ENCODE measurements at places on chromosomes 2 and 18.

DNA sequence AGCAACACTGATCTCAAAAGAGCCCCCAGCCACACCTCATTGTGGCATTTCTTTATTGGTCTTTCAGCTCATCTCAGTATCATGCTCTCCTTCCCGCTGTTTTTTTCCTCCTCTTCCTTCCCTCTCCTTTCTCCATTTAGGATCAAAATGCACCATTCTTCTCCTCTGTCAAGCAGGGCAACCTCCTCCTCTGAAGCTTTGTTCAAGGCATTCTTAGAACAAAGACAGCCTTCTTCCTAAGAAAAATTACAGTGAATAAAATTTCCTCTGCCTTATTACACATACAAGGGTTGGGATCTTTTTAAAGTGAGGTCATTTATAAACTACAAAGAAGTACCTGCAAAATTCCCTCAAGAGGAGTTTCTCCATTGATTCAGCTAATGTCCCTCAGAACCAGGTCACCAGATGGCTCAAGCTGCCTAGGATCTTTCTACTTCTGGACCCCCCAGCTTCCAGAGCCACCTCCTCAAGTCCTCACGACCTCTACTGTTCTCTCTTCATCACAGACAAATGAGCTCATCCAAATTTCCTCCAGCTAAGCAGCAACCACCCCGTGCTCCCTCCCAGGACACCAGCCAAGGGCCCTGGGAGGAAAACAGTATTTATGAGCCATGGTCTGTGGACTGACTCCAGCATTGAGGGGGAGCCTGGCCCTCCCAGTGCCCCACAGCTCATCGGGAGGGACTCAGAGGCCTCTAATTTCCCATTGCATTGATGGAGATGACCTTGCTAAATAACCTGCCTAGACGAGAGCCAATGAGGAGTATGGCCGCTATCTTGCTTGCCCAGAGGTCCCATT lies 18.0 kb downstream of the SFXN5 start:
- no peaks in the 10 kb centered on the region for H3K27me3 ChIP-seq
- H3K27ac ChIP-seq, result no peak overlapping the region
- H3K4me3 ChIP-seq, result no peak overlapping the region
- H3K4me1 ChIP-seq, result no peaks in the 10 kb centered on the region

GRCh38 chr2:120735746-120736170 lies at the start of gene GLI2:
Gene GLI2 (plus strand): TSS chr2:120735868. CDS start chr2:120797321, 61,453 bp downstream.
- H3K27me3 ChIP-seq, result peaks cover 46% of the 10 kb centered on the region
- peak; percentile 86 for DNase-seq

DNA sequence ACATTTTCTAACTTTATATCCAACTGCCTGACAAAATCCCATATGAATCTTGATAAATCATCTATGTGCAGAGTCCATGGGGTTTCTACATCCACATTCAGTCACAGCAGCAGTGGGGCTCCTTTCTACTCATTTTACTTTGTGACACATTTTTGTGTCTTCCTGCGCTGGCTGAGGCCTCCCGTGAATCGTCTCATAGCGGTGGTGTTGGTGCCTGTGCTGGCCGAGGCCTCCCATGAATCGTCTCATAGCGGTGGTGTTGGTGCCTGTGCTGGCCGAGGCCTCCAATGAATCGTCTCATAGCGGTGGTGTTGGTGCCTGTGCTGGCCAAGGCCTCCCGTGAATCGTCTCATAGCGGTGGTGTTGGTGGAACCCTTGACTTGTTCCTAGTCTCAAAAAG lies 17.0 kb downstream of the SNED1 start:
- peaks cover 7% of the 10 kb centered on the region for H3K4me1 ChIP-seq
- H3K4me3 ChIP-seq, result no peak overlapping the region
- H3K36me3 ChIP-seq, result peaks cover 7% of the 10 kb centered on the region
- no peak overlapping the region for H3K27ac ChIP-seq
- peaks cover 12% of the 10 kb centered on the region for H3K27me3 ChIP-seq
- DNase-seq, result no peak

DNA sequence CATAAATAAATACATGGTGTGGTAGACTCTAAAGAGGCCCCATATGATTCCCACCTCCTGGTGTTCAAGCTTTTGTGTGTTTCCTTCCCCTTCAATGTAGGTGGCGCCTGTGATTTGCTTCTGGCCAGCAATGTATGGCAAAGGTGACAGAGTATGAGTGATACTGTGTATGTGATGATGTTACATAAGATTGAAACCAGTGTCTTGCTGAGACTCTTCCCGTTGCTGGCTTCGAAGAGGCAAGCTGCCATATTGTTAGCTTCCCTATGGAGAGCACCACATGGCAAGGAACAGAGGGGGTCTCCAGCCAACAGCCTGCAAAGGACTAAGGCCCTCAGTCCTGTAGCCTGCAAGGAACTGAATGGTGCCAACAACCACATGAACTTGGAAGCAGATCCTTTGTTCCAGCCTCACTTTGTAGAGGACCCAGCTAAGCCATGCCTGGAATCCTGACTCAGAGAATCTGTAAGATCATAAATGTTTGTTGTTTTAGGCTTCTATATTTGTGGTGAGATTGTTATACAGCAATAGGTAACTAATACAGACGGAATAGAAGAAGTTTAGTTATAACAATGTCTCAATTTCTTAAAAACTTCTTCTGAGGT lies 1.7 kb upstream of the SMAD4 start:
- H3K36me3 ChIP-seq, result no peaks in the 10 kb centered on the region
- no peak for DNase-seq
- no peaks in the 10 kb centered on the region for H3K27me3 ChIP-seq
- peaks cover 41% of the 10 kb centered on the region for H3K4me1 ChIP-seq
- no peak overlapping the region for H3K27ac ChIP-seq

GRCh38 chr18:3233433-3234168 lies 13.8 kb upstream of the MYOM1 start:
- no peaks in the 10 kb centered on the region for H3K36me3 ChIP-seq
- no peak overlapping the region for H3K4me3 ChIP-seq
- no peak for DNase-seq
- H3K27me3 ChIP-seq, result no peaks in the 10 kb centered on the region
- H3K4me1 ChIP-seq, result peaks cover 9% of the 10 kb centered on the region

- no peak overlapping the region for H3K4me3 ChIP-seq
- H3K36me3 ChIP-seq, result no peaks in the 10 kb centered on the region
- no peak overlapping the region for H3K27ac ChIP-seq
- DNase-seq, result no peak
Observed at GRCh38 chr18:23743733-23744333, 54.6 kb downstream of the LAMA3 start.

GRCh38 chr2:73952499-73953446 lies 26.1 kb downstream of the DGUOK start:
- H3K4me1 ChIP-seq, result no peaks in the 10 kb centered on the region
- DNase-seq, result no peak
- no peaks in the 10 kb centered on the region for H3K27me3 ChIP-seq
- peaks cover 92% of the 10 kb centered on the region for H3K36me3 ChIP-seq

GRCh38 chr2:11680901-11681721 lies 11.1 kb upstream of the NTSR2 start:
- DNase-seq, result no peak
- H3K27me3 ChIP-seq, result peaks cover 47% of the 10 kb centered on the region
- no peak overlapping the region for H3K4me3 ChIP-seq
- H3K27ac ChIP-seq, result no peak overlapping the region
- H3K4me1 ChIP-seq, result no peaks in the 10 kb centered on the region

DNA sequence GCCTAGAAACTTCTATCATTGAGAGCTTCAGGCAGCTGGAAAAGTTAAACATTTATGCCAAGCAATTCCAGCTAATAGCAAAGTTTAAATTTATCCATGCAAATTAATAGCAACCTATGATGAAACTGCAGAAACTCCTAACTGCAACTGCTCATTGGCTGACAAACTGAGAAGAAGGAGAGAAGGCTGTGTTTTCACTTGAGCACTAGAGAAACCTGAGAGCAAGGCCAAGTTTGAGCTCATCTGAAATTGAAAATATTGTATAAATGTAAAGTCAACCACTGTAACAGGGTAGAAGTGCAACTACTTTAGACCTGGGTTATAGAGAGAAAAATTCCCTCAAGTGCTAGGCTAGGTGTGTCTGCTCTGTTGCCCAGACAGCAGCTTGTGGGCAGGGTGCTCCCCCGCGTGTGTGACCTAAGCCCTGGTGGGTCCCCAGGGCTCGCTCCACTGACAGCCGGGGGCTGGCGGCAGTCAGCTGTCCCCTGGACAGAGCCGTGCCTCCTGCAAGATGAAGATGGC lies 50.2 kb downstream of the CABYR start:
- H3K36me3 ChIP-seq, result peaks cover 4% of the 10 kb centered on the region
- no peaks in the 10 kb centered on the region for H3K4me1 ChIP-seq
- no peaks in the 10 kb centered on the region for H3K27me3 ChIP-seq
- DNase-seq, result no peak

GRCh38 chr2:113985554-113986397 lies 95.9 kb downstream of the ACTR3 start:
- H3K27me3 ChIP-seq, result no peaks in the 10 kb centered on the region
- no peak for DNase-seq
- no peak overlapping the region for H3K27ac ChIP-seq
- no peaks in the 10 kb centered on the region for H3K36me3 ChIP-seq
- H3K4me1 ChIP-seq, result no peaks in the 10 kb centered on the region

- H3K27me3 ChIP-seq, result no peaks in the 10 kb centered on the region
- H3K4me3 ChIP-seq, result peak overlapping the region; percentile 89
- H3K4me1 ChIP-seq, result peaks cover 21% of the 10 kb centered on the region
- peaks cover 3% of the 10 kb centered on the region for H3K36me3 ChIP-seq
- peak; percentile 90 for DNase-seq
Observed at GRCh38 chr2:156333951-156334495, 1.5 kb upstream of the NR4A2 start.

DNA sequence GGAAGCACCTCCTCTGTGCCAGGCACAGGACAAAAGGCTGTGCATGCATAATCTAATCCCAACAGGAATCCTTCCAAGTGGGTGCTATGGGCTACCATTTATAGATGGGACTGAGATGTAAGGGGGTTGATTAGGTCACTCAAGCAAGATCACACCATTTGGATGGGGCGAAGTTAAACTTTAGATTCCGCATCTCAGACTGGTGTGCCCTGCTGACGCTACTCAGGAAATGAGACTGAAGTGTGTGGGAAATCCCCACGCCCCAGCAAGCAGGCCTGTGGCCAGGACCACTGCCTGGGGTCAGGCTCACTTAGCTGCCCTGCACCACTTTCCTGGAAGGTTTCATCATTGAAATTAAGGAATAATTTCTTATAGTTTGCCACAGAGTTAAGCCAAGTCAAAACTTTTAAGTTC lies 70.5 kb upstream of the PPP1CB start:
- H3K36me3 ChIP-seq, result no peaks in the 10 kb centered on the region
- no peaks in the 10 kb centered on the region for H3K27me3 ChIP-seq
- H3K4me3 ChIP-seq, result no peak overlapping the region

- no peak overlapping the region for H3K27ac ChIP-seq
- no peak overlapping the region for H3K4me3 ChIP-seq
- no peaks in the 10 kb centered on the region for H3K4me1 ChIP-seq
- H3K27me3 ChIP-seq, result no peaks in the 10 kb centered on the region
- no peak for DNase-seq
Observed at GRCh38 chr2:25806941-25807340, 71.3 kb downstream of the ASXL2 start.

- no peak overlapping the region for H3K4me3 ChIP-seq
- no peaks in the 10 kb centered on the region for H3K36me3 ChIP-seq
- no peaks in the 10 kb centered on the region for H3K27me3 ChIP-seq
- H3K4me1 ChIP-seq, result peaks cover 9% of the 10 kb centered on the region
- no peak for DNase-seq
Observed at GRCh38 chr18:68724021-68724420, 9.1 kb upstream of the TMX3 start.

GRCh38 chr2:213288913-213289700 lies 4.8 kb downstream of the SPAG16 start:
- H3K27ac ChIP-seq, result no peak overlapping the region
- no peaks in the 10 kb centered on the region for H3K27me3 ChIP-seq
- no peak for DNase-seq
- H3K4me1 ChIP-seq, result peaks cover 24% of the 10 kb centered on the region

- no peak overlapping the region for H3K4me3 ChIP-seq
- no peak for DNase-seq
- H3K4me1 ChIP-seq, result peaks cover 8% of the 10 kb centered on the region
- H3K27me3 ChIP-seq, result peaks cover 3% of the 10 kb centered on the region
- H3K36me3 ChIP-seq, result no peaks in the 10 kb centered on the region
Observed at GRCh38 chr2:121902171-121902591, 146.7 kb downstream of the TSN start.

DNA sequence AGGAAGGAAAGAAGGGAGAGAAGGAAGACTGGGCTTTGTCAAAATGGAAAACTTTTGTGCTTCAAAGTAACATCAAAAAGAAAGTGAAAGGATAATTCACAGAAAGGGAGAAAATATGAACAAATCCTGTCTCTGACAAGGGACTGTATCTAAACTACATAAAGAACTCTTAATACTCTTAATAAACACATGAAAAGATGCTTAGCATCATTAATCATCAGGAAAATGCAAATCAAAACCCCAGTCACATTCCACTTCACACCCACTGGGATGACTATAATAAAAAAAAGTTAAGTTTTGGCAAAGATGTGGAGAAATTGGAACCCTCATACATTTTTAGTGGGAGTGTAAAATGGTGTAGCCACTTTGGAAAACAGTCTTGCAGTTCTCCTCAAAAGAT lies 11.8 kb upstream of the ZFP36L2 start:
- no peak for DNase-seq
- no peaks in the 10 kb centered on the region for H3K36me3 ChIP-seq
- H3K4me1 ChIP-seq, result no peaks in the 10 kb centered on the region
- H3K27ac ChIP-seq, result no peak overlapping the region

DNA sequence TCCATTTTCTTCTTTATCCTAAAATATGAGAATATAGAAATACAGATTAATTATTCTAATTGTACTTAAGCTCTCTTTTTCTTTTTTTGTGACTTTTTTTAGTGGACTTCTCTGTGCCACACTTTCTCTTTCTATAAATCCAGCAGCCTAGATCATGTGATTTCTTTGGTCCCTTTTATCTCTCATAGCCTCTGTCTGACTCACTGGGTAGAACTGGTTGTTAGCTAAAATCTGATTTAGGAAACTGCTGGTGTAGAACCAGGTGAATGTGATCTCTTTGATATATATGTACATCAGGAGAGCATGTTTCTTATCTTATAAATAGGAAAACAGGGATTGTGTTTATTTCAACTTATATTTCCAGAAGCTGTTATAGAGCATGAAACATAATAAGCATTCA lies 54.9 kb downstream of the VRK2 start:
- DNase-seq, result no peak
- H3K27me3 ChIP-seq, result no peaks in the 10 kb centered on the region
- no peak overlapping the region for H3K27ac ChIP-seq
- H3K4me1 ChIP-seq, result no peaks in the 10 kb centered on the region
- H3K36me3 ChIP-seq, result no peaks in the 10 kb centered on the region
- H3K4me3 ChIP-seq, result no peak overlapping the region

GRCh38 chr2:98807221-98807620 lies 76.3 kb upstream of the MGAT4A start:
- no peak overlapping the region for H3K27ac ChIP-seq
- no peak for DNase-seq
- H3K4me1 ChIP-seq, result peaks cover 12% of the 10 kb centered on the region
- H3K36me3 ChIP-seq, result no peaks in the 10 kb centered on the region
- H3K4me3 ChIP-seq, result no peak overlapping the region

DNA sequence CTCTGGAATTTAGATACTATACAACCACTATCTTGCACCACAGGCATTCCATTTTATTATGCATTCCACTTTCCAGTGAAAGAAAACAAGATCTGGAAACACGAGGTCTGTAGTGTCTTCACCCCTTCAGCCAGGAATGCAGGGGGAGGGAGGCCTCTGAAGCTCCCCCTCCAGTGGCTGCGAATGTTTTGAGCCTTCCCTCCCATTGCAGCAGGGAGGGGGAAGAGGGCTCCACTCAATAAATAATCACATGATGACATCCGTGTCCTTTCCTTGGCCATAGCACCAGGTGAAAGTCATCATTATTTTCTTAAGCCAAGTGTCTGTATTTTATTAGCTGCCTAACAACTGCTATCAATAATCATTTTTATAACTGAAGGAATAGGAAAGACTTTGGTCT lies 38.6 kb downstream of the ALPK2 start:
- no peak overlapping the region for H3K4me3 ChIP-seq
- peaks cover 5% of the 10 kb centered on the region for H3K4me1 ChIP-seq
- H3K27me3 ChIP-seq, result no peaks in the 10 kb centered on the region
- H3K27ac ChIP-seq, result no peak overlapping the region
- no peaks in the 10 kb centered on the region for H3K36me3 ChIP-seq

All from suprapubic skin (tissue), 4 donors.